ENCODE measurements at places on chromosomes 2 and 18.

- no peak for DNase-seq
Measured at GRCh38 chr2:211751848-211752247, 786.8 kb downstream of the ERBB4 start.

- no peak for DNase-seq
Measured at GRCh38 chr2:45207101-45207500, 197.8 kb upstream of the SIX2 start.

GRCh38 chr2:4662161-4662779 is 958.9 kb downstream of the DCDC2C start:
- DNase-seq: no peak

DNA sequence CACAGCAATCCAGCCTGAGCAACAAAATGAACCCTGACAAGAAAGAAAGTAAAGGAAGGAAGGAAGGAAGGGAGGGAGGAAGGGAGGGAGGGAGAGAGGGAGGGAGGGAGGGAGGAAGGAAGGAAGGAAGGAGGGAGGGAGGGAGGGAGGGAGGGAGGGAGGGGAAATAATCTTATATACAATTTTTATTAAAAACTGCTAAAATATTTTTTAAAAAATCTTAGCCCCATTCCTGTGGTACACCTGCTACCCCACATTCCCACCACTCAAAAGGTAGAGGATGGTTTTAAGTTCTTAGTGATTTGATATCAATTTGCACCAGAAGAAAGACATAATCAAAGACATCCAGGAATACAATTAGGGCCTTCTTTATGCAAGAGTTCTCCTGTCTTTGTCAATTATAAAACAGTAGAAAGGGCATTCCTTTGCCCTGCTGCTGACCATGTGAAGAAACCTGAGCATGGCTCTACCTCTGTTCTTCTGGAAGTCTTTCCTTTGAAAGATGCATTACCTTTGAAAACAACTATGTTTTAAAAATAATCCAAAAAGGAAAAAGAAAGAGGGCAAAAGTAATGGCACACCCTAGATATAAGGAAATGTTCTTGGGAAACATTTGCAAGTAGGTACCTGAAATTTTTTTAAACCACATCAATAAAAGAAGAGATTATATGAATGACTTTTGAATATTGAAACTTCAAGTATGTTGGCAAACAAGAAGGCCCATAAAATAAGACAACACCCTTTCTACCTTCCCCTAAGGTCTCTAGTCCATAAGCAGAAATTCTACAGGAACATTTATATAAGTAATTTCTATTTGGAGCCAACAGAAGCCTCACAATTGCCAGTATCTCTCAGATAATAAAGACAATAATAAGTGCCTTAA is 33.7 kb upstream of the ACVR2A start:
- no peak for DNase-seq

GRCh38 chr2:59296279-59296678 is 1055.2 kb upstream of the FANCL start:
- no peak for DNase-seq

Measured in inflammatory macrophage treated with lipopolysaccharide for 1 hour (primary cell).